Activated CD4-positive, alpha-beta T cell treated with anti-CD3 and anti-CD28 coated beads, Interleukin-2, amount 50 U/mL, for 1 hour (primary cell): ENCODE measurements at places on chromosomes 5 and 9.

DNA sequence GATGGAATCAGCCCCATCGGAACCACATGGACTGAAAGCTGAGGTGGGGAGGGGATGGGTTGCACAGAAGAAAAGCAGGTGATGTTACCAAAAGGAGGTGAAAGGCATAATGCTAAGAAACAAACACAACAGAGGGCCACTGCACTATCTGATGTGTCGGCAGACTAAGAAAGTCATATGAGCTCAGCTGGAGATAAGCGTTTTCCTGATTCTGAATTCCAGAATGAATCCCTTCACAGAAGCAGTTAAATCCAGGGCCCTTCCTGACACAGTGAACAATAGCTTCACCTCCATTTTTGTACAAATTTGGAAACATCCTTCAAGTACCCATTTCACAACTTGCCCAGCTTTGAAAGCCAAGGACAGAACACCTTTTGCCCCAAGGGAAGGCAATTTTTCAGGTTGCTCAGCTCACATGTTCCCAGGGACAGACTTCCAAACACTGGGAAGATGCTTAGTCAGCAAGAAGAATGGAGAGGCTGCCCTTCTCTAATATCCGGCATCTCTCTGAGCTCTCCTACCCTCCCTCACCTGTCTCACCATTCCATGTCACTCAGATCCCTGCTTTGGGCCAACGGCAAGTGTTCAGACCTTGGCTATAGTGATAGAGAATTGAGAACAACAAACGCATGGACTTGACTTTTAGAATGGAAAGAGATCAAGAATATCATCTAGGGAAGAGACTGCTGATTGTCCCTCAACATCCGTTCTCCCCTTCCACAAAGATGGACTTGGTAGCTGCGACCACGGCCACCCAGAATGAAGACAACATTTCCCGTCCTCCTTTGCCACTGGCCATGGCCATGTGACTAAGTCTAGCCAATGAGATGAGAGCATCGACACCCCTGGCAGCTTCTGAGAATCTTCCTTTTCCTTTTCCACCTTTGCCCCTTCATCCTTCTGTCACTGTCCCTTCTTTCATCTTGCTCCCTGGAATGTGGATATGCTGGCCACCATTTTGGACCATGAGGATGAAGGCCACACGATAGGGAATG, 68.6 kb upstream of the IL17B start:
- DNase-seq, result no peak

DNA sequence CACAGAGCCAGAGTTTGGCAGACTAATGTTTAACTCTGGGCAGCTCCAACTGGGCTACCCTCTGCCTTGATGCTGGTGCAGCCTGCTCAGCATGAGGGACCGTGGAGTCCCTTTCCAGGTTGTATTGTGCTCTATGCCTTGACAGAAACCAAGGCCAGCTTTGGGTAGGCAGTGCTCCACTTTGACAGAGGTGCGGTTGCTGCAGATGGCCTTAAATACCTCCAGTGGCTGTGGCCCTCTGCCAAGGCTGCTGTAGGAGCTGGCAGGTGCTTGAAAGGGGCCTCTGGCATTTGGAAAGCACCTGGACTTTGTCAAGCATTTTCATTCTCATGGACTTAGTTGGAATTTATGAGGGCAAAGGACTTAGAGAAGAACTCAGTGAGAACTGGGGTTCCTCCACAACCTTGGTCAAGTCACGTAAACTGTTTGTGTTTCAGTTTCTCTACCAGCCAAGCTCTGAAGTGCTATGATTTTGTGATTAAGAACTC, 249.7 kb upstream of the ZNF462 start:
- DNase-seq, result no peak

- DNase-seq, result no peak
Measured at GRCh38 chr9:89174291-89174690, 4.3 kb downstream of the SHC3 start.

DNA sequence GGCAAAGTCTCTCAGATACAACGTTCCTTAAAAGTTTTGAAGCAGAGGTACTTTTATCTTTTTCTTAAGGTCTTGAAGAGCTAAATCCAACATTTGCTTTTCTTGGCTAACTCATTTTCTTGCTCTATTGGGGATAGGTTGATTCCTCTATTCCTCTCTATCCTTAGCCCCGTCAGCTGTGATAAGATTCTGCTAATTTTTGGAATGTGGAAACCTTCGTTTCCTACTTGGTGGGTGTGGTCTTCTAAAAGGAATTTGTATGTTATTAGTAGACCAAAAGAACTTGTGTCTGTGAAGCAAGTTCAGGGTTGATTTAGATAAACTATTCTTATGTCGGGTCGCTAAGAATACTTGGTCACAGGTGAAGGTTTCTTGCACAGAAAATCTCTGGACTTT, 308.6 kb downstream of the ADAMTS6 start:
- no peak for DNase-seq

GRCh38 chr9:92151691-92152393, 36.6 kb upstream of the SPTLC1 start:
- DNase-seq, result no peak
